ENCODE measurements at places on chromosomes 6 and 20.

GRCh38 chr20:62671765-62672164 lies 29.5 kb downstream of the SLCO4A1 start:
- DNase-seq = no peak

DNA sequence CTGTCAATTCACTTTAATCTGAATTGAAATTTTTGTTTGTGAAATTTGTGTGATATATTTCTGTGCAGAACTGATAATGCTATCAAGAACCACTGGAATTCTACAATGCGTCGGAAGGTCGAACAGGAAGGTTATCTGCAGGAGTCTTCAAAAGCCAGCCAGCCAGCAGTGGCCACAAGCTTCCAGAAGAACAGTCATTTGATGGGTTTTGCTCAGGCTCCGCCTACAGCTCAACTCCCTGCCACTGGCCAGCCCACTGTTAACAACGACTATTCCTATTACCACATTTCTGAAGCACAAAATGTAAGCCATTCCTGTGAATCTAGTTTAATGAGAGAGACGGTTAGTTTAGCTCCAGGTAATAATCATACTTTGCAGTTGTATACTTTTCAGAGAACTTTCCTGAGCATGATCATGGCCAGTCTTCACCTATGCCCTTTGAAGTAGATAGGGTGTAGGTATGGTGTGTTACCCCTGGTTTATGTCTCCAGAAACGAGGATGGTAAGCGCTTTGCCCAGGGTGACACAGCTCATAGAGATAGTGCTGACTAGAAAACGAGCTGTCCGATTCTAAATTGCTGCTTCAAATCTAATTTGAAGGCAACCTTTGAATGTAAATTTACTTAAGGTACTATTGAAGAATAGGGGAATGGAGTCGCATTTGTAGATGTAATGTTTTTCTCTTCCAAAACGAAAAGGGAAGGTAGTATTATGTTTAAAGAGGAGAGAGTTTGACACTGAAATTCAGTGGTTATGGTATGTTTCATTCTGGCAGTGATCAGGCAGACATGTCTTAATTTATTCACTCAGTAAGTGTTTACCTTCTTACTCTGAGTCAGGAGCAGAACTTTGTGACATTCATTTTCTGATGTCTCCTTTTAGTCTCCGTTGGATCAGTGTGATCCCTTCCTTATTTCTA lies 11.4 kb downstream of the MYB start:
- no peak for DNase-seq

GRCh38 chr6:8941577-8941976 lies 506.2 kb upstream of the SLC35B3 start:
- DNase-seq = no peak

DNA sequence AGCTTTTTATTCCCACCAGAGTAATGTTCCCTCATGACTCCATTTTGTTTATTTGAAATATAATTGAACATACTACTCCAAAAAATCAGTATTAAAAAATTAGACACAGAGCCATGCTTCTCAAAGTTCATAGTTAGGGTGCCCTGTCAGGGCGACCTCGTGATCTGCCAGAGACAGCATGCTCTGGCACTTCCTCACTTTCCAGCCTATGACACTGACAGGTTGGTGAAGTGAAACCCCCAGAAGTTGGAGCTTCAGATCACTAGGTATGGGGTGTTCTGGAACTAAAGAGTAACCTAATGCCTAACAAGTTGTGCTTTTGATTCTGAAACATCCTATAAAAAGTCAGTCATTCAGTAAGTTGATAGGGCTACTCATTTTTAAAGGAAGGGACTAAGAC lies 93.0 kb downstream of the TBC1D7 start:
- DNase-seq = no peak

GRCh38 chr6:16277101-16277981 lies 39.0 kb downstream of the GMPR start:
- peak; percentile 83 for DNase-seq

DNA sequence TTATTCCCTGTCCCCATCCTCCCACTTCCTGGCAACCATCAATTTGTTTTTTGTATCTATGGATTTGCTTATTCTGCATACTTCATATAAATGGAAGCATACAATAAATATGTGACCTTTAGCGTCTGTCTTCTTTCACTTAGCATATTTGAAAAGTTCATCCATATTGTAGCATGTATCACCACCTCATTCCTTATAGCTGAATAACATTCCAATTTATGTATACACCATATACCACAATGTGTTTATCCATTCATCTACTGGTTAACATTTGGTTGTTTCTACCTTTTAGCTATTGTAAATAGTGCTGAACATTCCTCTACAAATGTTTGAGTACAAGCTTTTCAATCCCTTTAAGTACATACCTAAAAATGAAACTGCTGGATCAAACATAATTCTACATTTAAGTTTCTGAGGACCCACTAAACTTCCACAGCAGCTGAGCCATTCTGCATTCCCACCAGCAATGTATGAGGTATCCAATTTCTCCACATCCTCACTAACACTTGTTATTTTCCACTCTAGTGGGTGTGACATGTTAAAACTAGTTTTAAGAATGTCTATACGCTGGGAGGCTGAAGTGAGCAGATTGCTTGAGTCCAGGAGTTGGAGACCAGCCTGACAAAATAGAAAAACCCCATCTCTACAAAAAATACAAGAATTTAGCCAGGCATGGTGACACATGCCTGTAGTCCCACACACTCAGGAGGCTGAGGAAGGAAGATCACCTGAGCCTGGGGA lies 32.9 kb downstream of the NUDT3 start:
- DNase-seq = peak; percentile 28

- no peak for DNase-seq
Measured at GRCh38 chr6:79617518-79617941, 13.6 kb upstream of the SH3BGRL2 start.

All from foreskin keratinocyte (primary cell).